Progenitor cell of endocrine pancreas (in vitro differentiated cells): ENCODE measurements at places on chromosomes 12 and 14.

GRCh38 chr12:25725931-25726330 lies 172.8 kb upstream of the LMNTD1 start:
- no peak overlapping the region for H3K27ac ChIP-seq
- no peak for DNase-seq
- no peak overlapping the region for H3K4me3 ChIP-seq
- H3K27me3 ChIP-seq, result no peaks in the 10 kb centered on the region

- peak overlapping the region; percentile 45 for H3K27ac ChIP-seq
- no peak overlapping the region for H3K4me3 ChIP-seq
- H3K4me1 ChIP-seq, result peaks cover 15% of the 10 kb centered on the region
- peaks cover 3% of the 10 kb centered on the region for H3K36me3 ChIP-seq
- H3K27me3 ChIP-seq, result no peaks in the 10 kb centered on the region
Observed at GRCh38 chr14:71231521-71232393, 324.5 kb downstream of the PCNX1 start.

- DNase-seq, result no peak
- no peak overlapping the region for H3K27ac ChIP-seq
- H3K4me3 ChIP-seq, result no peak overlapping the region
- peaks cover 38% of the 10 kb centered on the region for H3K27me3 ChIP-seq
- H3K36me3 ChIP-seq, result no peaks in the 10 kb centered on the region
Observed at GRCh38 chr12:120620624-120621023, 19.8 kb upstream of the CABP1 start.

DNA sequence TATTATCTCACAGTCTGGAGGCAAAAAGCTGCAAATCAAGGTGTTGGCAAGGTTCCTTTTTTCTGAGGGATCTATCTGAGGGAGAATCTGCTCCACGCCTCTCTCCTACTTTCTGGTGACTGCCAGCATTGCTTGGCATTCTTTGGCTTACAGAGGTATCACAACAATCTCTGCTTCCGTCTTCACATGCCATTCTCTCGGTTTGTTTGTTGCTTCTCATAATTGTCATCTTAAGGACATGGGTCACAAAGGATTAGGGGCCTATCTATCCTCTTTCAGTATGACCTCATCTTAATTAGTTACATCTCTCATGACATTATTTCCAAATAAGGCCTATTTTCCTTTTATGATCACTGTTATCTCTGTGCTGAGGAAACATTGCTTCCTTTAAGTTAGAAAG lies 345.0 kb downstream of the FOXG1 start:
- H3K4me3 ChIP-seq, result no peak overlapping the region
- H3K36me3 ChIP-seq, result no peaks in the 10 kb centered on the region
- DNase-seq, result no peak
- no peaks in the 10 kb centered on the region for H3K4me1 ChIP-seq

DNA sequence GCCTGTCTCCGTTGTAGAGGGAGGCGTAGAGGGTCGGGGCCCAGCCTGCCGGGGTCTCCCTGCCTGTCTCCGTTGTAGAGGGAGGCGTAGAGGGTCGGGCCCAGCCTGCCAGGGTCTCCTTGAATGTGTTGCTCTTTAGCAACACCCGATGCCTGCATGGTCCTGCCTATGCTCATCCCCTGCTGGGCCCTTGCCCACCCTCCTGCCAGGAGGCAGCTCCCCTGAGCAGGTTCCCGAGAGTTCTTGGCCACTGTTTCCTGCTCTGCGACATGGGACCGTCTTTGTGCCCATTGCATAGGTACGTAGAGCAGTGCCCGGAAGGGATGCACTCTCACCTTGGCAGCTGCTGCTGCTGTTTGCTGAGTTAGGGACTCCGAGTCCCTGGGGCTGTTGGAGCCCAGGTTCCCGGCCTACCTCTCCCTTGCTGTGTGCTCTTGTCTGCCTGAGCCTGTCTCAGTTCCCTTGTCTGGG lies 3.3 kb downstream of the KIF26A start:
- H3K27me3 ChIP-seq, result peaks cover 41% of the 10 kb centered on the region
- no peak for DNase-seq
- H3K4me3 ChIP-seq, result no peak overlapping the region
- no peak overlapping the region for H3K27ac ChIP-seq
- no peaks in the 10 kb centered on the region for H3K36me3 ChIP-seq

DNA sequence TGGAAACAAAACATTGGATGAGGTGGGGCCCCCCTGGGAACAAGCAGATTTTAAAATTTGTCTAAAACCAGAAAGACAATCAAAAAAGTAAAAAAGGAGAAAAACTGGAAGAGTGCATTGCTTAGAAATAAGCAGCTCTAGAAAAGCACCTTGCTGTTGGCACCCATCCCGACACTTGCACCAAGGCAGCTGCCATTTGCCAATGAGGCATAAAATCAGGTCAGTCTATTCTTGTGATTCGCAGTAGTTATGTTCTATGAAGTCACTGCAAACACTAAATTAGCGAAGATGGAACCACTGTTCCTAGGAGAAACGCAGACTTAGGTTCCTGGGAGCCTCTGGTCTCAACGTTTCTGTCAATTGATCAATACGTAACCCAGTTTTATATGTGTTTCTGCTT lies 16.2 kb downstream of the VPS33A start:
- no peak overlapping the region for H3K27ac ChIP-seq
- H3K4me3 ChIP-seq, result no peak overlapping the region

GRCh38 chr14:74667758-74668157 lies 45.1 kb downstream of the AREL1 start:
- no peaks in the 10 kb centered on the region for H3K4me1 ChIP-seq
- no peak for DNase-seq
- H3K36me3 ChIP-seq, result peaks cover 24% of the 10 kb centered on the region

GRCh38 chr12:116759783-116760621 lies 21.9 kb downstream of the RNFT2 start:
- peaks cover 36% of the 10 kb centered on the region for H3K36me3 ChIP-seq
- H3K27ac ChIP-seq, result no peak overlapping the region
- DNase-seq, result no peak
- no peaks in the 10 kb centered on the region for H3K27me3 ChIP-seq
- H3K4me1 ChIP-seq, result no peaks in the 10 kb centered on the region

DNA sequence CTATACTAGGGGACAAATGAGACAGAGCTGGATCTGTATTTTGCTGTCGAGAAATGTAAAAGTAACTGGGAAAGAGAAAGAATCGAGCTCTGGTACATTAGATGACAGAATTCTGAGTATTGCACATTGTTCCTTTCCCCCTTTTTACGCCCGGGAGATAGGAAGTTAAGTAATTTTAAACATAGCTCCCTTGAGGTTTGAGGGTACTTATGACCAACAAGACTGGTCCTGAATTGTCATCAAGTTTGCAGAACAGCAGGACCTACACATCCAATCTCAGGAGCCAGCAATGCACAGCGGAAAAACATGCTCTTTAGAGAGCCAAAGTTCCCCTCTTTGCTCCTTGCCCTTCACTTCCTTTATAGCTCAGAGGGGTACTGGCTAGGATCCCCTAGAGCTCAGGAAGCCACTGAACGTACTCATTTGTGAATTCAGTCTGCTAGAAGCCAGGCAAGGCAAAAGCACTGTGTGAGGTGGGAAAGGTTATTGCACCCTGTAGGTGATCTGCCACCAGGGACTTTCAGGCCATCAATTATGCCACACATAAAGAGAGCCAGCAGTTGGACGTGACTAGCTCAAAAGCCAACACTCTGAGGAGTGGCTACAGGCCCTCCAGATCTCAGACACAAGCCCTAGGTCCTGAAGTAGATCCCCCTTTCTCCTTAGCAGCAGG lies 333.8 kb downstream of the KCNH5 start:
- no peak overlapping the region for H3K27ac ChIP-seq
- no peak overlapping the region for H3K4me3 ChIP-seq
- peaks cover 21% of the 10 kb centered on the region for H3K4me1 ChIP-seq

DNA sequence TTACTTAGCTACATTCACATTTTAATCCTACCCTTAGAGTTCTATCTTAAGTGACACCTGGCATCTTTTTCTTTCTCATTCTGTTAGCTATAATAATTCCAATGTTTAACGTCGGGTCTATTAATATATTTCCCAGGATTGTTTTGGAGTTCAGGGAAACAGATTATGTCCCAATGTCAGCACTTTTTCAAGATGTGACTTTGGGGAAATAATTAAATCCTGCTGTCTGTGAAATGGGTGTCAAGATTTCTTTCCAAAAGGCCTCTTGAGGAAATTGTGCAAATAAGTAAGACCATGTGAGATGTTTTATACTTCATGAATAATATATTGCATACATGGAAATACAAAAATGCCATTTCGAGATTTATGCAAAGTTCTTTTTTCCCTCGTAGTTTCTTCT lies 887.6 kb upstream of the SEL1L start:
- H3K27ac ChIP-seq, result no peak overlapping the region
- H3K27me3 ChIP-seq, result no peaks in the 10 kb centered on the region
- no peaks in the 10 kb centered on the region for H3K36me3 ChIP-seq
- DNase-seq, result no peak
- no peaks in the 10 kb centered on the region for H3K4me1 ChIP-seq
- H3K4me3 ChIP-seq, result no peak overlapping the region

GRCh38 chr12:6262623-6263022 lies 47.9 kb upstream of the PLEKHG6 start:
- H3K4me3 ChIP-seq, result no peak overlapping the region
- H3K27ac ChIP-seq, result no peak overlapping the region
- no peaks in the 10 kb centered on the region for H3K36me3 ChIP-seq
- no peak for DNase-seq
- peaks cover 16% of the 10 kb centered on the region for H3K4me1 ChIP-seq

DNA sequence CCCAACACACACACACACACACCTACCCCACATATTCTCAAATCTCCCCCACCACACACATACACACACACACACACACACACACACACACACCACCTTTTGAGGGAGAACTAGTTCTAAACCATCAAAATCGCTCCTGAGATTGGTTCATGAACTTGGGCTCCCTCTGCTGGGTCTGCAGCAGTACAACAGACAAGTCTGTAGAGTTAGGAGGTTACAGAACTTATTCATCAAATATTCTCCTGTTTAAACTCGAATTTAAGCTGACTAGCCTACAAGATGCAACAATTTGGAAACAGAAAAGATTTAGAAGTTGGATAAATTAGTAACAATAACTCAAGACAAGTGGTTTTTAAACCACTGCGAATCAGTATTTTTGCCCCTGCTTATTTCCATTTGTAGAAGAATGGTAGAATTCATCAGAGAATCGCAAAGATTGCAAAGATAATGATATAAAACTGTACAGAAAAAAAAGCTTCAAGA lies 136.4 kb upstream of the USP15 start:
- no peak overlapping the region for H3K4me3 ChIP-seq
- peak overlapping the region; percentile 59 for H3K27ac ChIP-seq
- peak; percentile 23 for DNase-seq

- H3K27ac ChIP-seq, result peak within 1 kb of the TSS; percentile 99
- H3K27me3 ChIP-seq, result no peaks in the 10 kb centered on the region
- H3K36me3 ChIP-seq, result no peaks in the 10 kb centered on the region
Observed at GRCh38 chr12:108731105-108731865, at the start of gene CORO1C. Gene CORO1C (minus strand): TSS chr12:108731518. CDS start chr12:108701318, 30,200 bp downstream.

DNA sequence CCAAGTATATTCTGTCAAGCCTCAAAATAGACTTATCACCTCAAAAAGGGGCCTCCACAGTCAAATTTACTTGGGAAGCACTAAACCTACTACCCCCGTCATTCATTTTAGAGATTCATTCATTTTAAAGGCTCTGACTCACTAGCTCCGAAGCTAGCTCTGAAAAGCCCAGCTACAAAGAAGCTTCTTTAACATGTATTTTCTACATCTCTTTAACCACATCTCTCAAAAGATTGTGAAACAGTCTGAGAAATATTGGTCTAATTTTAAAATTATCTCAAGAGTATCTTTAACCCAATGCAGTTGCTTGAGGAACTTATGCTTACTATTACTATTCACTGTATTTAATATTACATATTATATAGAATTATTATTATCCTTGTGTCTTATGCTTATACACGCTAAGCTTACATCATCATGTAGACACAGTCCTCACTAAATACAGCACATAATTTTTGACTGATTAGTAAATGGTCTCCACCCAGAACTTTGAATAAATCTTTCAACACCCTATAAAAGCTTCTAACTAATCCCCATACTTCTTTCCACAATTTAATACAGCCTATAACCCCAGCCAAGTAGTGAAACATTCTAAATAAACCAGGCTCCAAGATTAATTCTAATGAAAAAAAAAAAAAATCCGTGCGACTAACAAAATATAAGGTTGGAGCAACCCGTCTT lies 7.8 kb downstream of the NT5DC3 start:
- H3K4me3 ChIP-seq, result no peak overlapping the region
- no peak for DNase-seq
- no peak overlapping the region for H3K27ac ChIP-seq
- peaks cover 15% of the 10 kb centered on the region for H3K4me1 ChIP-seq
- H3K27me3 ChIP-seq, result peaks cover 9% of the 10 kb centered on the region

GRCh38 chr14:79009286-79009685 lies 839.1 kb downstream of the NRXN3 start:
- H3K36me3 ChIP-seq, result no peaks in the 10 kb centered on the region
- H3K4me1 ChIP-seq, result no peaks in the 10 kb centered on the region
- H3K27ac ChIP-seq, result no peak overlapping the region

DNA sequence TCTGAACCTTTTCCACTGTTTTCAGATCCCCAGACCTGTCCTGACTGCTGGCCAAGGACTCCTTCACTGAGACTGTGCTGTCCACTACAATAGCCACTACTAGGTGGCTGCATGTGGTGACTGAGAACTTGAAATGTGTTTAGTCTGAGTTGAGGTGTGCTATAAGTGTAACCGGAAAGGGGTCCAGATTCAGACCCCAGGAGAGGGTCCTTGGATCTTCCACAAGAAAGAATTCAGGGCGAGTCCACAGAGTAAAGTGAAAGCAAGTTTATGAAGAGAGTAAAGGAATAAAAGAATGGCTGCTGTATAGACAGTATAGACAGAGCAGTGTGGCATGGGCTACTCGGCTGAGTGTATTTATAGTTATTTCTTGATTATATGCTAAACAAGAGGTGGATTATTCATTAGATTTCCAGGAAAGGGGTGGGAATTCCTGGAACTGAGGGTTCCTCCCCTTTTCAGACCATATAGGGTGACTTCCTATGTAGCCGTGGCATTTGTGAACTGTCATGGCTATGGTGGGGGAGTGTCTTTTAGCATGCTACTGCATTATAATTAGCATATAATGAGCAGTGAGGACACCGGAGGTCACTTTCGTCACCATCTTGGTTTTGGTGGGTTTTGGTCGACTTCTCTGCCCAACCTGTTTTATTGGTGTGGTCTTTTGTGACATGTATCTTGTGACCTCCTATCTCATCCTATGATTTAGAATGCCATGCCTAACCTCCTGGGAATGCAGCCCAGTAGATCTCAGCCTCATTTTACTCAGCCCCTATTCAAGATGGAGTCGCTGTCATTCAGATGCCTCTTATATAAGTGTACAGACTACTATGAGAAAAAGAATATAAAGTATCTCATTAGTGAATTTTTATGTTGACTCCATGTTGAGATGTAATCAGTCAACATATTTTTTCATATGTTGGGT lies 70.0 kb upstream of the SRSF5 start:
- H3K4me3 ChIP-seq, result no peak overlapping the region
- H3K27ac ChIP-seq, result peak overlapping the region; percentile 53
- H3K36me3 ChIP-seq, result no peaks in the 10 kb centered on the region

- no peak overlapping the region for H3K27ac ChIP-seq
- no peaks in the 10 kb centered on the region for H3K36me3 ChIP-seq
- no peaks in the 10 kb centered on the region for H3K27me3 ChIP-seq
- no peak overlapping the region for H3K4me3 ChIP-seq
- no peak for DNase-seq
- H3K4me1 ChIP-seq, result no peaks in the 10 kb centered on the region
Observed at GRCh38 chr14:45716572-45716971, 463.6 kb upstream of the MIS18BP1 start.
